ENCODE measurements at places on chromosomes 12 and 14.

DNA sequence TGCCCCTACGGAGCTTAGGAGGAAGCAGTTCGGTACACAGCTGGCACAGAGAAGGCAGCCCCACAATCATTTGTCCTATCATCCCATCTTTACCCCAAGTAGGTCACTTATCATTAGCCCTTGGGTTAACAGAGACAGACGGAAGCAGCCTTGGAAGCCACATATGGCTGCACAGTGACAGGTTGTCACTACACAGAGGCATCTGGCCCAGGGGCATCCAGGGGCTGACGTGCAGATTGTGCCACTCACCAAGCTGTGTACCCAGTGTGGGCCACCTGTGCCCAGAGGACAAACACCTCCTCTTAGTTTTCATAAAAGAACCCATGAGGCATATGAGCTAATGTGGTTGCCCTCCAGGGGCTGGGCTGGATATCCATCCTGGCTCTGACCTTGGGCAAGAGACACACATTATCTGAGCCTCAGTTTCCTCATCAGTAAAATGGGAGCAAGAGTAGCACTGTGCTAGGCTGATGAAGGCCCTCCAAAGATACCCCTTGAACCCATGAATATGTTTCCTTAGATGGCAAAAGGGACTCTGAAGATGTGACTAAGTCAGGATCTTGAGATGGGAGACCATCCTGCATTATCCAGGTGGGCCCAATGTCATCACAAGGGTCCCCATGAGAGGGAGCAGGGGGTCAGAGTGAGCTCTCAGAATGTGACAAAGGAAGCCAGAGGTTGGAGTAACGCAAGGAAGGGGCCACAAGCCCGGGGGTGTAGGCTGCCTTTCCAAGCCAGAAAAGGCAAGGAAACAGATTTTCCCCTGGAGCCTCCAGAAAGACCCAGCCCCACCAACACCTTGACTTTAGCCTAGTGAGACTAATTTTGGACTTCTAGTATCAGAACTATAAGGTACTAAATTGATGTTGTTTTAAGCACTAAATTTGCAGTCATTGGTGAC lies 64.6 kb downstream of the C14orf132 start:
- H3K27ac ChIP-seq, result no peak overlapping the region
- H3K36me3 ChIP-seq, result no peaks in the 10 kb centered on the region
- no peak for DNase-seq
- peaks cover 12% of the 10 kb centered on the region for H3K27me3 ChIP-seq
- H3K4me1 ChIP-seq, result 0 out of 2 replicates have a peak, but pooled peaks cover 4% of the 10 kb centered on the region
- H3K4me3 ChIP-seq, result no peak overlapping the region

GRCh38 chr12:24595652-24596235 lies 353.2 kb downstream of the BCAT1 start:
- H3K27ac ChIP-seq, result no peak overlapping the region
- no peaks in the 10 kb centered on the region for H3K27me3 ChIP-seq
- no peaks in the 10 kb centered on the region for H3K4me1 ChIP-seq
- H3K36me3 ChIP-seq, result no peaks in the 10 kb centered on the region

DNA sequence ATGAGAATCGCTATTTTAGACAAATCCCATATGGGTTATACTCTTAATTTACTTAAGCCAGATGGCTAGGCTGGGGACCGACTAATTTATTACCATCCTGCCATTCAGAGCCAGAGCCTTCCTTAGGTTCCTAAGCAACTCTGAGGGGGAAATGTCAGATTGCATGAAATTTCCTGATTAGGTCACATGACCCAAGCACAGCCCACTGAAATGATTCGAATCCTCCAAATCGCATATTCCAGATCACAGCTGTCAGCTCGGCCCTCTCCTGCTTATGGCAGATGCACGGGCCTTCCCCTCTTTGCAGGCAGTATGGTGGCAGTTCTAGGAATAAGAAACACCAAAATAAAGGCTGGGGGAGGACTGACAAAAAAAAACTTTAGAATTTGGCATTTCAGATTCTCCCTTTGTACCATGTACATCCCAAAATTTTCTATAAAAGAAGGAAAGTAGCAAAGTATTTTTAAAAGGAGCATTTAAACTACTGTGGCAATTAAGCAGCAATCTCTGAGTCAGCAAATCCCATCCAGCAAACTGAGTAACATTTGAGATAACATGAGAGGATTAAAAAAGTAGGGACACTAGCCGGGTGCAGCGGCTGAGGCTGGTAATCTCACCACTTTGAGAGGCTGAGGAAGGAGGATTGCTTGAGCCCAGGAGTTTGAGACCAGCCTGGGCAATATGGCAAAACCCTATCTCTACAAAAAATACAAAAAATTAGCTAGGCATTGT lies 30.5 kb upstream of the NUDT4 start:
- H3K4me3 ChIP-seq, result no peak overlapping the region
- no peaks in the 10 kb centered on the region for H3K4me1 ChIP-seq
- no peaks in the 10 kb centered on the region for H3K27me3 ChIP-seq
- DNase-seq, result no peak
- H3K27ac ChIP-seq, result no peak overlapping the region

- no peaks in the 10 kb centered on the region for H3K36me3 ChIP-seq
- no peaks in the 10 kb centered on the region for H3K27me3 ChIP-seq
- no peak for DNase-seq
- H3K4me1 ChIP-seq, result no peaks in the 10 kb centered on the region
- no peak overlapping the region for H3K27ac ChIP-seq
These were observed 21.1 kb downstream of the IFNG start for GRCh38 chr12:68138480-68138879.

DNA sequence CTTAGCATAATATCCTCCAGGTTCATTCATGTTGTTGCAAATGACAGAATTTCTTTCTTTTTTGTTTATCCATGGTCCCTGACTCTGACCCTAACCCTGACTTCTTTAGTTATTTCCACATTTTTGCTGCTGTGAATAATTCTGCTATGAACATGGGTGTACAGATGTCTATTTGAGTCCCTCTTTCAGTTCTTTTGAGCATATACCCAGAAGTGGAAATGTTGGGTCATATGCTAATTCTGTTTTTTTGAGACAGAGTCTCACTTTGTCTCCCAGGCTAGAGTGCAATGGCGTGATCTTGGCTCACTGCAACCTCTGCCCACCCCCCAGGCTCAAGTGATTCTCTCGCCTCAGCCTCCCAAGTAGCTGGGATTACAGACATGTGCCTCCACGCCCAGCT lies 33.1 kb downstream of the KNTC1 start:
- no peak overlapping the region for H3K27ac ChIP-seq
- H3K36me3 ChIP-seq, result peaks cover 25% of the 10 kb centered on the region
- H3K27me3 ChIP-seq, result no peaks in the 10 kb centered on the region
- DNase-seq, result no peak
- no peaks in the 10 kb centered on the region for H3K4me1 ChIP-seq

GRCh38 chr12:9615420-9616136 lies 7.9 kb upstream of the KLRB1 start:
- H3K36me3 ChIP-seq, result no peaks in the 10 kb centered on the region
- no peaks in the 10 kb centered on the region for H3K27me3 ChIP-seq
- no peak for DNase-seq
- no peak overlapping the region for H3K27ac ChIP-seq
- H3K4me3 ChIP-seq, result no peak overlapping the region
- H3K4me1 ChIP-seq, result no peaks in the 10 kb centered on the region

GRCh38 chr12:47236109-47236714 lies 156.5 kb upstream of the AMIGO2 start:
- no peaks in the 10 kb centered on the region for H3K27me3 ChIP-seq
- peaks cover 30% of the 10 kb centered on the region for H3K4me1 ChIP-seq
- no peaks in the 10 kb centered on the region for H3K36me3 ChIP-seq
- no peak for DNase-seq
- H3K4me3 ChIP-seq, result no peak overlapping the region

GRCh38 chr14:102320033-102320660 lies 601 bp downstream of the ZNF839 start:
- no peak for DNase-seq
- H3K36me3 ChIP-seq, result no peaks in the 10 kb centered on the region
- peaks cover 33% of the 10 kb centered on the region for H3K4me1 ChIP-seq
- peak overlapping the region; percentile 77 for H3K27ac ChIP-seq
